ENCODE measurements at places on chromosomes 2 and 18. TPM values are rescaled to one million over a fixed set of nuclear protein-coding genes. Genes with fewer than 3 reads are reported as not detected.

Gene NHEJ1
- 21.6 TPM for total RNA-seq

Gene MBD1
- total RNA-seq: 53.4 TPM

GRCh38 chr2:68837164-68837860 lies 33.9 kb downstream of the BMP10 start:
- DNase-seq: peak; percentile 76
- H3K27me3 ChIP-seq: no peaks in the 10 kb centered on the region
- H3K27ac ChIP-seq: no peak overlapping the region
- no peaks in the 10 kb centered on the region for H3K36me3 ChIP-seq

Gene C1QL2
- 11.6 TPM for total RNA-seq

Gene SH3RF3
- 53.5 TPM for total RNA-seq

Gene VWC2L
- not detected for total RNA-seq

- no peak for DNase-seq
- no peaks in the 10 kb centered on the region for H3K27me3 ChIP-seq
- H3K4me3 ChIP-seq: no peak overlapping the region
- no peaks in the 10 kb centered on the region for H3K36me3 ChIP-seq
- no peaks in the 10 kb centered on the region for H3K4me1 ChIP-seq
- no peak overlapping the region for H3K27ac ChIP-seq
Observed at GRCh38 chr2:196961889-196962288, 35.4 kb upstream of the PGAP1 start.
